Adipocyte (in vitro differentiated cells): ENCODE measurements at places on chromosomes 16 and 17.

DNA sequence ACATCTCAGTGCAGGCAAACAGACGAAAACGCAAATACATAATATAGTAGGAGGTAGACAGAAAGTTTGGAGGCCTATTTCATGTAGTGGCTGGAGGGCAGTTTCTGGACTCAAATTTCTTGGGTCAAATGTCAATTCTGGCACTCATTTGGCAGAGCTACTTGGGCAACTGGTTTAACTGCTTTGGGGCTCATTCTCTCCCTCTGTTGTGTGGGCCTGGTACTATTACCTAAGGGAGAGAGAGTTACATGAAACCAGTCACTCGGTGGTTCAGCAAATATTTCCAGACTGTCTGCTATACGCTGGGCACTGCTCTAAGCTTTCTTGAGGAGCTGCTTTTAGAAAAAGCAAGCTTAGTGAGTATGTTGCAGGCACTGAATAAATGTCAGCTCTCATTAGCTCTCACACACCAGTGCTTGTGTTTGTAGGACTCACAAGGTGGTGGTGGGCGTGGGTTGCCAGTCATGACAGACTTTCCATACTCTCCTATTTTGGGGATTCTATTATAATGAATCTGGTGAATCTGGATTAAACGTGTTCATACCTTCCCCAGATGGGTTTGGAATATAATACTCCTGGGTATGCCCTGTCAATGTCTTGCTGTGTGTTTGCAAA, 1.8 kb upstream of the SHISA9 start:
- DNase-seq: no peak

DNA sequence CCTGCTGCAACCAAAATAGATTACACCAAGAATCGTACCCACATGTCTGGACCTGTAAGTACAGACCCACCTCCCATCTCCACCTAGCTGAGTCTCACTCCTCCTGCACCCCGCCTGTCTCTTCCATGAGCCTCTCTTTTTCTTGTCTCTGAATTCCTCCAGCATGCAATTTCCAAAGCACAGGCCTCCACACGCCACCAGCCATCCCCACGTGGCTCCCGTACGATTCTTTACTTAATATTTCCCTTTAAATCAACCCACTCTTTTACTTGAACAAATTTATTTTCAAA, 1.2 kb downstream of the RPH3AL start:
- DNase-seq: no peak

GRCh38 chr16:77816293-77816692, 27.9 kb downstream of the VAT1L start:
- DNase-seq: no peak

DNA sequence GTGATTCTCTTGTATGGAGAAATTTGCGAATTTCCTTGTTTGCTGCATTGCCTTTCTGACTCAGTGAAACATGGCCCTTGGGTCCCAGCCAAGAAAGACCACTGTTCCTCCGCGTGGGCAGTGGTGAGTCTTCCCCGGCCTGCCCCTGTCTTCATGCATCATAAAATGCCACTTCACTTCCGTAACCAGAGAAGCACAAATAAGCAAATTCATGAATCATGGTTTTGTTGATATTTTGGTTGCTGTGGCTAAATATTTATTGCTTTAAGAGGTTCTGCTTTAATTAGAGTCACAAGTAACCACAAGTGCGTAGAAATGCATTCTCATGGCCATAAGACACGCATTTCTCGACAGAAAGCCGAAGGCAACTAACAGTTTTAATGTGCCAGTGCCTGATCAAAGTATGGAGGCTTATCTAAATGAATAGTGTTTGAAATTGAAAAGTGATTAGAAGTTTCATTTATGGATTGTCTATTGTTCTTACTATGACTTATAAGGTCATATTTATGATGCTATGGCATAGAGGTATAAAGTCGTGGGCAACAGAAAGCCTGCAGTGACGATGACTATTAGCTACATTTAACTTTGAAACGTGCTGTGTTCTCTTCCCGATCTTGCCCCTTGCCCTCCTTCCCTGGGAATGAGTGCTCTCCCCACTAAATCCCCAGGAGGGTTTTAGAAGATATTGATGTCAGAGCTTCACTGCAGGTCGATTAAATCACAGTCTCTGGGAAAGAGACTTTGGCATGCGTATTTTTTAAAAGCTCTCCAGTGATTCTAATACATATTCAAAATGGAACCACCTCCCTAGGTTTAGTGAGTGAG, 76.0 kb downstream of the WIPI1 start:
- DNase-seq: peak; percentile 93

DNA sequence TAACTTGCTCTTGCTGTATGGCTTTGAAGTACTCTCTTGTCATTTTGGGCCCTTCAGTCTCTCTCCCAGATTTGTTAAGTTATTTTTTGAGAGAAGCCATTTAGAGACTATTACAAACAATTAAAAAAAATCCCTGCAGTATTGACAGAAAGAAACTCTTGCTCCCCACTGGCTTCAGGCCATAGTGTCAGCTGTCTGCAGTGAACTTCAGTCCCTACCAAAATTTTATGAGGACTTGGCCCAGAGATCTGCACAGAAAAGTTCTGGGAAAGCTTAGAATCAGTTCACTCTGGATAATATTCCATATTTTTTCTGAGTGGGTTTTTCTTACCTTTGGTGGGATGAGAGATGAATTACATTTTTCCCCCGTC, 30.9 kb upstream of the SUPT4H1 start:
- no peak for DNase-seq

- no peak for DNase-seq
Measured at GRCh38 chr17:17555151-17555550, 36.4 kb downstream of the PEMT start.

- no peak for DNase-seq
Measured at GRCh38 chr16:11430601-11431317, 85.5 kb downstream of the RMI2 start.

DNA sequence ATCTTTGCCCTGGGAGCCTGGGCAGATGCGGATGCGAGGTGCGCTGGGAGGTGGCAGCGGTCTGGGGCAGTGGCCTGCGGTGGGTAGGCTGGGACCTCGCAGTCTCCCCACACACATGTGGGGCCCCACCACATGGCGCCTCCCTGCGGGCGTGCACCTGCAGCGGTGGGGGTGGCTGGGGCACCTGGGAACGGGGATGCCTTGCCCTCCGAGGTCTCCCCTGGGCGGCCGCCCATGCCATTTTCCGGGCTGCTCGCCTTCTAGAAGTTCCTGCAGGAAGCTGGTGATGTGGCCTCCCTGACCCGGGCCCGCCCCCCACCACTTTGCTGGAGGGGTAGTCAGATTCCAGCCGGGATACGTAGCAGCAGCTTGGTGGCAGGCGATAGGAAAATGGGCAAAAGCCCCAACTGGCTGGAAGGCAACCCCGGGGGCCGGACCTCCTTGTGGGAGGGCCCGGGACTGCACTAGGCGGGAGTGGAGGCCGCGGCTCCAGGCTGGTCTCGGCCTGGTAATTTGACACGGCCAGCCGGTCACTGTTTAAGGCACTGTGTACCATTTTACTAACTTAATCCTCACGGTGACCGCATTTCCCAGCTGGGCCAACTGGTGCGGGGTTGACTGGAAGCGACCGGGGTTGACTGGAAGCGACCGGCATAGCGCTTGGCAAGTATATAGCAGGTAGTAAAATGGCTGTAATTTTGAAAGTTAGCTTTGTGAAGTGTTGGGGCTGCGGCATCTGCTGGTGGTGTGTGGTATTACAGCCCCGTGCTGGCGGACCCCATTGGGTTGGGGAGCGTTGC, 38.5 kb downstream of the IGF2BP1 start:
- peak; percentile 75 for DNase-seq

GRCh38 chr16:7350806-7351205, 18.2 kb downstream of the RBFOX1 start:
- no peak for DNase-seq

GRCh38 chr16:89191033-89191900, 9.1 kb downstream of the SLC22A31 start:
- no peak for DNase-seq

- no peak for DNase-seq
Measured at GRCh38 chr16:3119286-3119685, 6.9 kb downstream of the ZNF205 start.

DNA sequence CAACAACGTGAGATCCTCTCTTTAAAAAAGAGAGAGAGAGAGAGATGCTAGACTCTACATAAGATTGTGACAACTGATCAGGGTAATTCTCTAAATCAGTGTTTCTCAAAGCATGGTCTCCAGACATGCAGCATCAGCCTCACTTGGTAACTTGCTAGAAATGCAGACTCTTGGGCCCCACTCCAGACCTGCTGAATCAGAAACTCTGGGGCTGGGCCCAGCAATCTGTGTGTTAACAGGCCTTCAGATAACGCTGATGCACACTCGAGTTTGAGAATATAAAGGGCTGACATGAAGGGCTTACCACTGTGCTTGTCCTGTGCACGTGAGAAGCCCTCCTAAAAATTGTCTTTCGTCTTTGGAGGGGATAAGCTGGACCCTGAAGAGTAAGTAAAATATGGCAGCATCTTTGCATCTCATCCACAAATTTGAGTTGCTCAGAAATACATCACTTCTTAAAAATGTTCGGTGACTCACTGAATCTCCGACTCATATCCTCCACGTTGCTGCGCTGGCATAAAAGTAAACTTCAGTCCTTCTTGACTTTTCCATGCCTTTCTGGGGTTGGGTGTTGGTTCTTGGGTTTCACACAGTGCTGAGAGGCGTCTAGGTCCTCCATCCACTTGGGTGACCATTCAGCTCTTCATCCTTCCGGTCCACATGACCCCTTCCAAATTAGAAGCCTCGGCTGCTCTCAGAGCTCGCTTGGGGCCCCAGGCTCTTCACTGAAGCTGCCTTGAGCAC, 26.1 kb upstream of the KDM8 start:
- DNase-seq: peak; percentile 48

- DNase-seq: no peak
Measured at GRCh38 chr16:65834688-65835087, 531.8 kb upstream of the CDH5 start.

- DNase-seq: no peak
Measured at GRCh38 chr16:30652005-30652296, 1.2 kb downstream of the PRR14 start.

GRCh38 chr17:34169496-34169895, 85.6 kb upstream of the CCL2 start:
- DNase-seq: no peak

DNA sequence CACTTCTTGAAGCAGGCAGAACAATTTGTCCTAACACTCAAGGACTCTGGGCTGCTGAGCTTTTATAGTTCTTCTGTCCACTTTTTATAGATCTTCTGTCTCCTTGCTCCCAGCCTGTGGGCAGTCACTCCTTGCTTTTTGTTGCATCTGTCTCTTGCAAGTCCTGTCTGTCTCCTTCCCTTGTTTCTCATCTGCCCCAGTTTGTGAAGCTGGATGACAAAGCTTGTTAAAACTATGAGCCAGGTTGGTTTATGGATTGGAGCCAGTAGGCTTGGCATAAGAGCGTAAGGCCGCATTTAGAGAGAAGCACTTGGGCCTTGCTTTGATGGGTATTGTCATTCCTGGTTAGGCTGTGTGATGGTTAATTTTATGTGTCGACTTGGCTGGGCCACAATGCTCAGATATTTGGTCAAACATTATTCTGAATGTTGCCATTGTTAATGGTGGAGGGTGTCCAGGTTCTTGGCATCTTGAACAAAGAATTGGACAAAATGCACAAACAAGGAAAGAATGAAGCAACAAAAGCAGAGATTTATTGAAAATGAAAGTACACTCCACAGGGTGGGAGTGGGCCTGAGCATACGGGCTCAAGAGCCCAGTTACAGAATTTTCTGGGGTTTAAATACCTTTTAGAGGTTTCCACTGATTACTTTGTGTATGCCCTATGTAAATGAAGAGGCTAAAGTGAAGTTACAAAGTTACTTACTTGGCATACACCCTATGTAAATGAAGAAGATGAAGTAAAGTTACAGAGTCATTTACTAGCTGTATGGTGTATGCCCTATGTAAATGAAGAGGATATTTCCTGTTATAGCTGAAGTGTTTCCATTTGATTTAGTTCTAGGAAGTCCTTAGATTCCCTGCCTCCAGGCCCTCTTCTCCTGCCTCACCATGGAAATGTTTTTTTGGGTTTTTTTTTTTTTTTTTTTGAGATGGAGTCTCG, 8.0 kb upstream of the CPPED1 start:
- no peak for DNase-seq

DNA sequence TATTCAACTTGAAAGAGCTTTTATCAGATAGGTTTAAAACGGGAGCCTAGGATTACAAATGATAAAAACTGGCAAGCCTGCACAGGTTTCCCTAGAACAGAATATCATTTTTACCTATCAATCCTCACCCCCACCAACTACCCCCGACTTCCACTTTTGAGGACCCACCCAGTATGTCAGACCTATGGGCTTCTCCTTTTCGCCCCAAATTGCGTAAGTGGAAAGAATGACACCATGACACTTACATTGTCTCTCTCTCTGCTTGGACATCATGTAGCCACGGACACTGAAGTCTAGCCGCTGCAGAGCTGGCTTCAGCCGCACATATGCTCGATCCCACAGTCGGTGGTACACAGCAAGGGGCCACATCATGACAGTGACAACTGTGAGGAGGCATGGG, 7.4 kb upstream of the PSMC3IP start:
- no peak for DNase-seq

- DNase-seq: no peak
Measured at GRCh38 chr17:82252511-82253178, 20.9 kb downstream of the CSNK1D start.

DNA sequence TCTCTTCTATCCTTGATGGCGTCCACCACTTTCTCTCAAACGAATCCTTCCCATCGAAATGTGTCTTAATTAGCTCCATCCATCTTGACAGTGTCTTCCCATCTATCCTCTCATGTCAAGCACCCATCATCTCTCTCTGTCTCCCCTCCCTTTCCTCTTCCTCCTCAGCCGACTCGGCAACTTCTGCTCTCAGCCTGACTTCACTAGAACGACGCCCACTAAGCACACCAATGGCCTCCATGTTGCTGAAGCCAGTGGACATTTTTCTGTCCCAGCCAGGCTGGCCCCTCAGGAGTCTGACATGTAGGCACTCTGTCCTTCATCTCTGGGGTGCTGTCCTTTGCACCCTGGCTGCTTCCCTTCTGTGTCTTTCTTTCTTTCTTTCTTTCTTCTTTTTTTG, 2.5 kb upstream of the SPATA20 start:
- DNase-seq: no peak

DNA sequence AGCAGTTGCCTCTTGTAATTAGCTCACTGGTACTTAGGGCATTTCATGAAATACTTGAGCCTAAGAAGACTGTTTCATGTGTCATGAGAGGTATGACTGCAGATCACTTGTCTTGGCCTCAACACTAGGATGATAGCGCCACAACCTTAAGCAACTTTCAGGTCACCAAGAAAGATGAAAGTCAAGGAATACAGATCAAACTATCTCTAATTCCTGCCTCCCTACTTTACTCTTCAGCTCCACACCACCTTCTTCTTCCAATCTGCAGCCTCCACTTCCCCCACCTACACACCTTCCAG, 28.0 kb downstream of the GNA13 start:
- no peak for DNase-seq

- DNase-seq: no peak
Measured at GRCh38 chr17:38672788-38673706, 1.7 kb downstream of the EPOP start.

DNA sequence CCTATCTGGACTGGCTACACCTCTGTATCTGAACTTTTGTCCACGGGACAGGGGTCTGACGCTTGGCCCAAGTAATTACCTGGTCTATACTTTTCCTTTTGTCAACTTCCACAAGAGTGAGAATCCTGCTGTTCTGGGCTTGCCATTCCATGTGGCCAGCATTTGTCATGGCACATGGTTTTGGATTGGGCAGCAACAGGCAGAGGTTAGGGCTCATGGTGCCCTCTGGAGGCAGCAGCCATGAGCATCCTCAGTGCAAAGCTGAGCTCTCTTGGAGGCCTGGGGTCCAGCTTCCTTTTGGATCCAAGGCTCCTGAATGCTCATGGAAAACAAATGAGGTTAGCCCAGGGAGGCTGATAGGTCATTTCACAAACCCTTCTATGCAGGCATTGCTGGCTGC, 7.5 kb upstream of the EDC4 start:
- DNase-seq: peak; percentile 36

- DNase-seq: no peak
Measured at GRCh38 chr17:45256114-45256966, 5.6 kb downstream of the SPATA32 start.
